Stimulated activated CD4-positive, alpha-beta T cell treated with anti-CD3 and anti-CD28 coated beads, Interleukin-4, amount 100 ng/mL, for 24 hours (primary cell): ENCODE measurements at places on chromosomes 12 and 14.

GRCh38 chr14:101665478-101666078, 95.9 kb upstream of the PPP2R5C start:
- peak; percentile 20 for DNase-seq

- no peak for DNase-seq
Measured at GRCh38 chr14:26444822-26445221, 153.0 kb downstream of the NOVA1 start.

GRCh38 chr12:4369548-4369947, 10.0 kb downstream of the FGF23 start:
- no peak for DNase-seq

DNA sequence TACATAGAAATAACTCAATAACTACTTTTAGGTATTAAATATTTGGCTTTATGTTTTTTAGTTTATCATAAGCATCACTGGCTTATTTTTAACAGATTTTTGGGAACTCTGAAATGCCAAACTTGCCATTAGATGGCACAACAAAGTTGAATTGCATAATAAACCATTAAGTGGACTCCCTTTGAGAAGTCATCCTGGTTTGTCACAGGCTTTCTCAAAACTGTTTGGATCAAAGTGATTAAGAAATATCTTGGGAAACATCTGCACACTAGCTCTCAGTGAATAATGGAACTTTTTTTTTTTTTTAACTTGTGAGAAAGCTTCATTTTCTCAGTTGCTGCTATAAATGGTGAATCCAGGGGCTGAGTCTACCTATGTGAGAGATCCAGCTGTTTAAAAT, 4.3 kb downstream of the SLC16A7 start:
- no peak for DNase-seq

- DNase-seq = peak; percentile 41
Measured at GRCh38 chr12:42482748-42483520, 106.6 kb downstream of the PRICKLE1 start.

DNA sequence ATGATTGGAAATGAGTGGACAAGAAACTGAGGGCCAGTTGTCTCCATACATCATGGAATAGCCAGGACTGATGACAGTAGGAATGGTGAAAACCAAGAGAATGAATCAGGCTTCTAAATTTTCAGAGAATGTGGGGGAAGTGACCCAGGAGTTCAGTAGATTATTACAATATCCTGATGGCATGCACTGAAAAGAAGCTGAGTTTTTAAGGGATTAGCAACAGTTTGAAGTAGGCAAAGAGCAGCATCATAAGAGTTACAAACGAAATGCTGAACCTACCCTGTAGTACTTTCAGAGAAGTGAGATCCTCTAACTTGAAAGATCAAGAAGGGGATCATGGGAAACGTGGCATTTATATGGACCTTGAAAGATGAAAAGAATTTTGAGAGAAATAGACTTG, 13.2 kb downstream of the SLC2A14 start:
- DNase-seq = no peak

DNA sequence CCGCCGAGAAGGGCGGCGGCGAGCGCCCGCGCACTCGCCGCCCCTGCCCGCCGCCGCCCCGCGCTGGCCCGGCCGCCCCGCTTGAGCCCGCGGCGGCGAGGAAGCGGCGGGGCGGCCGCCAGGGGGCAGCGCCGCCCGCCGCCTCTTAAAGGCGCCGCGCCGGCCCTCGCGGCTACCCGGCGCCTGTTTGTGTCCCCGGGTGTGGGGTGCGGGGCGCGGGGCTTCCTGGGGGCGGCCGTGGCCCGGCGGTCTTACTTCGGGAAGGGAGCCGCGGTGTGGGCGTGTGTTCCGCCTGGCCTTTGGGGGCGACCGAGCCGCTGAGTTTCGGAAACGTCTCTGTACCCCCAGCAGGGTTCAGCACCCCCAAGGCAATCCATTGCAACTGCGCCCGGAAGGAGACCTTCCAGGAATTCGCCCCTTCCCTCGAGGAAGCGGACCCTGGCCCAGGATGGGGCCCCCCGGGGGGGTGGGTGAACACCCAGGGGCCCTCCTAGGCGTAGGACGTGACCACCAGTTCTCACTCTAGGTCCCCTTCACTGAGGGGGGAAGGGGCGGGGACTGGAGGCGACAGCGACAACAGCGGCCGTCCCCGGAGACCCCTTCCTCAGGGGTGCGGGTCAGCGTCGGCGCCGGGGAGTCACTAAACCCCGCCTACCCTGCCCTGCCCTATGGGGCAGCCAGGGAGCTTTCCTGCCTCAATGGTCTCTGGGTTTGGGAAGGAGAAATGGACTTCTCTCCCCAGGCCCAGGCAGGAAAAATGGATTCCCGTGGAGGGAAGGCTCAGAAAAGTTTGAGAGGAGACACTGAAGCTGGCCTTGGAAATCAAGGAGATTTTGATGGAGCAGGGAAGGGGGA, at the start of gene ITPK1:
ITPK1 (minus strand) TSS at position 105 of the 855 bp plus-strand sequence. CDS start 762 bp downstream, outside the sequence.
- peak; percentile 56 for DNase-seq

DNA sequence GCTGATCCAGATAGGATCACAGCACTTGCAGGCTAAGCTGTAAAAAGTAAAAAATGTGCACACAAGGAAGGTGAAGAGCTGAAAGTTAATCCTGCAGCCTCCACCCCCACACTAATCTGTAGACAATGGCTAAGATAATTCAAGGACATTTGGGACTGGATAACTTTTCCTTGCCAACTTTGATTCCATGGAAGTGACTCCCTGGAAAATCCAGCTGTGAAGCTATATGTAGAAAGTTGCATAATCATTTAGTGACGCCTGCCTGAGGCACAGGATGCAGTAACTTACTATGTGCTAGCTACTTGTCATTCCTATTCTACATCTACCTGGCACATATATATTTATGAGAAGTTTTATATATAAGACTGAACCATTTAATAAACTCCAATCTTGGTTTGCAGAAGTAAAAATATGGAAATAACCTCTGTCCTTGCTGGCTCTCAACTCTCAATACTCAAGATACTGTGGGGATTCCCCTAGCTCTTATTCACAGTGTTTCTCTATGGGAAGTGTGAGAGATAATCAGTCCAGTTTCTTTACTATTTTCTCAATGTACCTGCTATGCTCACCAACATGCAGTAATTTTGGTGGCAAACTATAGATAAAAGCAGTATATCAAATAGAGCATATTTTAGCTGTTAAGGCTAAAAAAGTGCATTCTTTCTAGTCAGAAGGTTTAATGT, 14.8 kb downstream of the LDHB start:
- no peak for DNase-seq

GRCh38 chr14:32336702-32337101, 7.6 kb downstream of the AKAP6 start:
- DNase-seq = no peak
